Kidney capillary endothelial cell (primary cell): ENCODE measurements at places on chromosomes 5 and 9.
A peak's percentile ranks its signal among the peaks of the same experiment; 100 is the strongest.

- no peak for DNase-seq
Measured at GRCh38 chr9:3692606-3693005, 166.8 kb upstream of the RFX3 start.

- no peak for DNase-seq
Measured at GRCh38 chr9:91474656-91475055, 51.0 kb upstream of the NFIL3 start.

- DNase-seq: no peak
Measured at GRCh38 chr9:132543960-132544359, 38.4 kb upstream of the BARHL1 start.

- no peak for DNase-seq
Measured at GRCh38 chr9:708182-708550, 133.3 kb upstream of the DMRT1 start.

- DNase-seq: no peak
Measured at GRCh38 chr9:113578882-113579282, 115.4 kb downstream of the RGS3 start.

GRCh38 chr9:35277628-35278359 is 116.0 kb downstream of the UNC13B start:
- DNase-seq: peak; percentile 31
